ENCODE measurements at places on chromosomes 12 and 14. TPM values are rescaled to one million over a fixed set of nuclear protein-coding genes. Genes with fewer than 3 reads are reported as not detected.

DNA sequence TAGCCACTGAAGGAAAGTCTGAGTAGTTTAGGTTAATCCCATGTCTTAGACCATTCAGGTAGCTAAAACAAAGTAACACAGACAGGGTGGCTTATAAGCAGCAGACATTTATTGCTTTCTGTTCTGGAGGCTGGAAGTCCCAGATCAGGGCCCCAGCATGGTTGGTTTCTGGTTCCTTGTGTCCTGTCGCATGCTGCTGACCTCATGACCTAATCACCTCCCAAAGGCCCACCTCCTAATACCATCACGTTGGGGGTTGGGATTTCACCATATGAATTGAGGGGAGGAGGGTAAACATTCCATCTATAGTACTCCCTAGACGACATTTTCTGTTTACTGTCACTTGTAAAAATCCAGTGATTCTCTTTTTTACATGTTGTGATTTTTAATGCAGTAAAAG, 148.6 kb downstream of the FBXL14 start:
- DNase-seq = no peak

DNA sequence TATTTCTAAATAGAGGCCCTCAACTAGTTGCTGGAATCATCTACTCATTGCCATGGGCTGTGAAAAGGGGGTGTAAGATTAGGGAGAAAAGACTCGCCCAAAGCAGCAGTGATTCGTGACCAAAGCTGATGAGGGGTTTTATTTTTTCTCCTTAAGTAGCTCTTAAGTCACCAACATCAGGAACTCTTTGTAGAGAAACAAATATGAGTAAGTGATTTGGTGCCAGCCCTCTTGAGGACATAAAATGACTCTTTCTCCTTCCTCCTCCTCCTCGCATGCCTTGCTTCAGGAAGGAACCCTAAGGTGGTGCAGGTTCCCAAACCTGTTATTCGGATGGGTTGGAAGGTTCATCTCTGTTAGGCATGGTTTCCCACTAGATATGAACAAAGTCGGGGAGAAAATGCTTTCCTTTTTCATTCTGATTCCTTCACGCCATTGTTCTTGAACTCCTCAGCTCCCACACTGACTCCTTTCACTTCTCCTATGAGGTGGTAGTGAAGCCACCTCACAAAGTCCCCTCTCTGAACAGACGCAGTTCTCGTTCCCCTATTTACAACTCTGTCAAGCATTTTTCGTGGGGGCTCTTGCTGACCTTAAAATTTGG, 113.4 kb downstream of the ETV6 start:
- DNase-seq = no peak

- DNase-seq = no peak
Measured at GRCh38 chr12:65335021-65335714, 56.7 kb downstream of the MSRB3 start.

The ZC2HC1C gene
- total RNA-seq = 6.9 TPM

The APOLD1 gene
- total RNA-seq = 43.7 TPM
